ENCODE measurements at places on chromosomes 5 and 9.

- peak; percentile 67 for DNase-seq
These were observed at the start of gene ZNF462 for GRCh38 chr9:106862821-106863720. Gene ZNF462, plus strand, starts transcription at chr9:106863166. Its CDS starts 60,218 bp downstream, at chr9:106923384.

DNA sequence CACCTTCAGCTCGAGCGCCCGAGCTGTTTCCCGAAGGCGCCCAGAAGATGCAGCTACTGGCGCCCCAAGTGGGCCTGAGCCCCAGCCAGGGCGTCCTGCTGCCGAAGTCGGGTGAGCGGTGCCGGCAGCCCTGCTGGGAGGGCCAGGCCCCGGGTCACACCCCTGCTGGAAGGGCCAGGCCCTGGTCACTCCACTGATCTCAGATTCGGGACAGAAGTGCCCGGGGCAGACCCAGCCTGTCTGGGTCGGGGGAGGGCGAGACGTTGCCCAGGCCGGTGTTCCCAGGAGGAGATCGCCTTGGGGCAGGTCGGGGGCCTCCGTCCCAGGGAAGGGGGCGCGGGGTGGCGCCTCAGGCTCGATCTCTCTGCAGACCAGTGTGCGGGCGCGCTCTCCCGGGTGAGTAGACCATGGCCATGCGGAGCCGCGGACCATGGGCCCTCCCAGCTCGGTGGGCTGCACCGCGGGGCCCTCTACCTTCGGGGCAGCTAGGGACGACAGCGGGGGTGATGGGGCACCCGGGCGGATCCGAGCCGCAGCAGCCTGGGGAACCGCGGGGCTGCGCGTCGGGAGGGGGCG, 2.3 kb downstream of the LCNL1 start:
- no peak for DNase-seq

- no peak for DNase-seq
These were observed 83.5 kb downstream of the TLR4 start for GRCh38 chr9:117787746-117788145.

DNA sequence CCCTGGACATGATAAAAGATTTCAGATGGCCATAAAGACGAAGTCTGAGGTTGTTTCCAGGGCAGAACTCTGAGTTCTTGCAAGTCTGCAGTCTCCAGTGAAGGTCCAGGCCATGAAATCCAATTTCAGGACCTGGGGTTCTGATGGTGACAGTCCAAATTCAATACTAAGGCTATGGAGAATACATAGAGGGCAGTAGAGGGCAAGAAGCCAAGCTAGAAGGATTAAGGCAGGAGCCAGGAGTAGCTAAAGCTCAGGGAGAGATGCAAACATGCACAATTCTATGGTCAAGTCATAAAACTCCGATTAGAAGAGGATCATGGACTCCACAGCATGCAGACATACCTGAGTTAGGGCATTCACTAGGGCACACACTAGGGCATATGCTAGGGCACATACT, 11.4 kb downstream of the SLIT3 start:
- no peak for DNase-seq

DNA sequence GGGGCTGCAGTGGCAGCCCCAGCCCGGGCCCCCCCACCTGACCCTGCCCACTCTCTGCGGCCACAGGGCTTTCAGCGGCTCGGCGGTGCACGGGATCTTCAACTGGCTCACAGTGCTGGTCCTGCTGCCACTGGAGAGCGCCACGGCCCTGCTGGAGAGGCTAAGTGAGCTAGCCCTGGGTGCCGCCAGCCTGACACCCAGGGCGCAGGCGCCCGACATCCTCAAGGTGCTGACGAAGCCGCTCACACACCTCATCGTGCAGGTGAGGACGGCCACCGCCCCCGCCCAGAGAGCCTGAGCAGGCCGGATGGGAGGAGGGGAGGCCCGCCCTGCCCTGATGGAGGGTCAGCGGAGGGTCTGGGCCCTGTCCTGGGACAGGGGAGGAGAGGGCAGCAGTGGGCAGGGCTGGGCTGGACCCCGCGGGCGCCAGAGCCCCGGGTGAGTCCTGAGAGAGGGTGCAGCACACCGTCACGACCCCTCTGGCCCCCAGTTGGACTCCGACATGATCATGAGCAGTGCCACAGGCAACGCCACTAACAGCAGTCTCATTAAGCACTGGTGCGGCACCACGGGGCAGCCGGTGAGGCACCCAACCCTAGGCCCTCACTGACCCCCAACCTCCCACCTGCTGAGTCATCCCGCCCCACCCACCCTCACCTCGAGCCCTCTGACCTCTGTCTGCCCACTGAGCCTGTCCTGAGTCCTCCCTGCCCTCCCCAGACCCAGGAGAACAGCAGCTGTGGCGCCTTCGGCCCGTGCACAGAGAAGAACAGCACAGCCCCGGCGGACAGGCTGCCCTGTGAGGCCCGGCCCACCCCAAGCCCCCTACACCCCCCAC, 2.7 kb downstream of the SLC34A3 start:
- peak; percentile 58 for DNase-seq

DNA sequence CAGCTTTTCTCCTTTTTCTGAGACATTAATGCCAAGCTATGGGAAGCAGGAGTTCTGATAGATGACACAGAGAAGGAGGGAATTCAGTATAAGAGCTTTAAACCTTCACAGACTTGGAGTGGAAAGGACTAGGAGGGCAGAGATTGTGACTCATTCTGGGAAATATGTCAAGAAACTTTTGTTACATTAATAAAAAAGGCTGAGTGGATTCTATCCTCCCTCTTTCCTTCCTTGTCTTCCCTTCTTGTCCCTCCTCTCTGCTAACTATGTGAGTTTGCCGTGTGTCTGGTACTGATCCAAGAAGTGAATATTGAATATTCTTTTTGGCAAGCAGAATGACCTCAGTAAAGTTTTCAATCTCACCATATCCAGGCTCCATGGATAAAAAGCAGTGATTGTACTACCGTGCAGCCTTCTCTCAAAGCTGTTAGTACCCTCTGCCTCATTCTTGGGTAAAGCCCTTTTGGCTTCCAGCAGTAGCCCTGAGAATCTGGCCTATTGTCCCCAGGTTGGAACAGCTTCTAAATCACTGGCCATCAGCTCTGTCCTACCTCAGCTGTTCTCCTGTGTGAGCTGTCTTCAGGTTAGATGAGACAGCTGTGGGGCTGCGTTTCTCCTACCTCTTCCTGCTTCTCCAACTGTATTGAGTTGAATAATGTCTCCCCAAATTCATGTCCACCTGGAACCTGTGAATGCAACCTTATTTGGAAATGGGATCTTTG, 73.9 kb downstream of the ATG10 start:
- no peak for DNase-seq

DNA sequence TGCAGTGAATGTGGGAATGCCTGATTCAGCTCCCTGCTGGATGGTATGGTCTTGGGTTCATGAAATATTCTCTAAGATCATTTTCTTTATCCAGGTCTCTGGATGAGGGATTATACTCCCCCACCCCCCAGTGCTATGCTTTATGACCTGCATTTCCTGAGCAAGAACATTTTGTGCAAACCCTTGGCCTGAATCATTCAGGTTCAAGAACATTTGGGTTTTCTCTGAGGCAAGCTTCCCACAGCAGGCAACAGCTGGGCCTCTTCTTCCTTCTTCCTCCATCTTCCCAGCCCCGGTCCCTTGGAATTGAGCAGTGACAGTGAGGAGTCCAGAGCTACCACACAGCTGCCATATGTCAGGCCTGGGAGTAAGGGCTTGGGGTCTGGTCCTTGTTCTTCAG, 58.6 kb upstream of the TNFSF15 start:
- DNase-seq, result no peak

GRCh38 chr5:149776361-149777305, 46.5 kb downstream of the PPARGC1B start:
- no peak for DNase-seq

DNA sequence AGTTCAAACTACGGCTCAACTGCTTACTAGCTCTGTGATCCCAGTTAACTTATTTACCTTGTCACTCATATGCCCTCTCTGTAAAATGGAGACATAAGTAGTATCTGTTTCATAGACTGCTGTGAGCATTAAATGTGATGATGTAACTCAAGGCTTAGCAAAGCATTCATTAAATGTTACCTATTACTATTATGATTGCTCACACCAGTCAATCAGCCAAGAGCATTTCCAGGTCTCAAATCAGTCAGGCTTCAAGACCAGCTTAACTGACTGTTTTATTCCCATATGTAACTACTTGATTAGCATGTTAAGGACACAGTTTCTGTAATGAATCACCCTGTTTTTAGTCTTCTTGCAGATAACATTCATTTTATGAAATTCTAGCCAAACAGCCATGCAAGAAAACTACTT, 413.3 kb downstream of the MLLT3 start:
- DNase-seq, result no peak

GRCh38 chr9:118170032-118170955, 466.1 kb downstream of the TLR4 start:
- DNase-seq, result peak; percentile 68

DNA sequence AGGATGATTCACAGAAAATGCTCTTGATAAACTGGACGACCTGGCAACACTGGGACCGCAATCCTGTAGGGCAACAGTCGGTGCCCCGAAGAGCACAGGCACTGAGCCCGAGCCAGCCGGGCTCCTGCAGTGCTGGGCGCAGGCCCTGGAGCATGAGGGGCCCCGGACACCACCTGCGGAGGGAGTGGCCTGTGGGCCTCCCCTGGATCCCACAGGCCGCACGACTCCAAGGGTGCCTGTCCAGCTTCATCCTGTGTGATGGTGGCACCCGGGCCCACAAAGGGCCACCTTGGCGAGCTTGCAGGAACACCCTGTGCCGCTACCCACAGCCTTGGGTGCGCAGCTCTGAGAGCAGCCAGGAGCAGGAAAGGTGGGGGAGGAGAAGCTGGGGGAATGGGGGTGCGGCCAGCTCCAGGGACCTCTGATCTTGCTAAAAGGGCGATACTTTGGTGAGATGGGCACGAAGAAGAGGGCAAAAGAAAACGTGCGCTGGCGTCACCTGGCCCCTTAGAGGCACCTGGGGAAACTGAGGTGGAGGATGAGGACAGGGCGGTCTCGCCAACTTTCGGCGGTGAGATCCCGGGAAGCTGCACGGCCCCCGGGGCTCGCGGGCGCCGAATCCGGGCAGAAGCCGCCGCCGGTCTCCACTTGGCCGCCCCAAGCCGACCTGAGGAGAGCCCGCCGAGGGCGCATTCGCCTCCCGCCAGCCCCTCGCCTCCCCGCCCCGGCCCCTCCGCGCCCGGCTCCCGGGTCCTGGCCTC, 722 bp downstream of the TBC1D9B start:
- peak; percentile 13 for DNase-seq

DNA sequence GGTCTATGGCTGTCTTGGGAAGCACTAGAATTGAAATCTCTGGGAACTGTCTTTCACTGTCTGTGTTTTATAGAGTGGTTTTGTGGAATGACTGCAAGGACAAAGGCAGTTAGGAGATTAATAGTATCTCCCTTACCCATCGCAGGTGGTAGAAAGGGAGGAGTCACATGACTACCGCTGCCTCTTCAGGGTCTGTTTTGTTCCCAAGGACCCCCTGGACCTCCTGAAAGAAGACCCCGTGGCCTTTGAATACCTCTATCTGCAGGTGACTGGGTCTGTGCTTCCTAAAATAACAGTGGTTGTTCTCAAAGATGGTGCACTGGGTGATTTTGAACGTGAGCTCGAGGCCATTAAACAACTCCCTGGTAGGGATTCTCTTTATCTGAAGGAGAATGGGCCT, 22.8 kb upstream of the TRMT10B start:
- DNase-seq, result no peak

GRCh38 chr5:54220230-54221040, 89.9 kb downstream of the ARL15 start:
- DNase-seq, result no peak

GRCh38 chr9:70502690-70503089, 88.2 kb upstream of the KLF9 start:
- no peak for DNase-seq

GRCh38 chr9:113137196-113138168, 13.3 kb upstream of the SLC31A2 start:
- DNase-seq, result no peak

DNA sequence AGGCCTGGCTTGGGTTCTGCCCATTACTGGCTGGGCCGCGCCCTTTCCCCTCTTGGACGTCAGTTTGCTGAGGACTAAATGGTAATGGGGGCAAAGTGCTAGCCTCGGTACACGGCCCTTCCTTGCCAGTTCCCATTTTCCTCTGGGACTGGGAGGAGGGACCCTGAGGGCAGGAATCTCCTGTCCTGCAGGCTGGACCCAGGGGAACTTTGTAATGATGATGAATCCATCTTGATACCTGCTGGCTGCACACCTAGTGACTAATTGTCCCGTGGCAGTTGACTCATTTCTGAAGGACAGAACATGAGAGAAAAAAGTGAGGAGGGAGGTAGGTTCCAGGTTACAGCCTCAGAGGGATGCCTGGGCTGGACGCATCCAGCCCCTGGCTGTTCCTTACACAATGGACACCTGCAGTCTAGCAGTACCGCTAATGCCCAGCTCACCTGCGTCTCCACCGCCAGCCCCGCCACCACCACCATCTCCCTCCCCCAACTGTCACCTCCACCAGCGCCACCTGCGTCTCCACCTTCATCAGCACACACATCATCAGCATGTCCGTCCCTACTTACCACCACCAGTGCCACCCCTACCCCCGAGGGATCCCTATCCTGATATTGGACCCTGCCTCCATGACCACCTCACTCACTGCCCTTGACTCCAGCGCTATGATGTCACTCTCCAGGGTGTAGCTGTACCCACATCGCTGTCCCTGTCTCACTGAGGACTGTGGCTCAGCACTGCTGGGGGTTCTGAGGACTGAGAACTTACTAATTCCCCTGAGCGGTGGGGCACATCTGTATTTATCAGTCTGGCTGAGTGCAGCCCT, 4.3 kb downstream of the CDHR2 start:
- DNase-seq, result peak; percentile 29

GRCh38 chr5:124856726-124857125, 110.3 kb upstream of the ZNF608 start:
- no peak for DNase-seq

GRCh38 chr9:79610791-79611614, 39.2 kb downstream of the TLE4 start:
- DNase-seq, result no peak

DNA sequence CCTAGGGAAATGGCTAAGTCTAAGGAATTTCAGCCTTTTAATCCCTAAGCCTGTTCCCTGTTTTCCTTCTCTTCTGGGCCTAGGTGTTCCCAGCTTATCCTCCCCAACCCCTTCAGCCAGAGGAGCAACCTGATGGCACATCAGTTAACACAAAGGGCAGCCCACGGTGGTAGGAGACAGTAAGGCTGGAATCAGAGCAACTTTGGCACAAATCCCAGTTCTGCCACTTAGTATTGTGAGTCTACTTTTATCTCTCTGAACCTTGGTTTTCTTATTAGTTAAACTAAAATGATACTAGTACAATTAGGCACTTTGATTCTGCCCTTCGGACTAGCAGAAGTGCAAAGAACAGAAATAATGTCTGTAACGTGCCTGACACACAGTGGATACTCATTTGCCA, 246.8 kb downstream of the SAXO1 start:
- DNase-seq, result peak; percentile 74

- no peak for DNase-seq
These were observed 7.5 kb downstream of the LHX6 start for GRCh38 chr9:122221183-122221811.
